SJSA1 (cell line): ENCODE measurements at places on chromosomes 5 and 9. TPM values are rescaled to one million over a fixed set of nuclear protein-coding genes. Genes with fewer than 3 reads are reported as not detected.

DNA sequence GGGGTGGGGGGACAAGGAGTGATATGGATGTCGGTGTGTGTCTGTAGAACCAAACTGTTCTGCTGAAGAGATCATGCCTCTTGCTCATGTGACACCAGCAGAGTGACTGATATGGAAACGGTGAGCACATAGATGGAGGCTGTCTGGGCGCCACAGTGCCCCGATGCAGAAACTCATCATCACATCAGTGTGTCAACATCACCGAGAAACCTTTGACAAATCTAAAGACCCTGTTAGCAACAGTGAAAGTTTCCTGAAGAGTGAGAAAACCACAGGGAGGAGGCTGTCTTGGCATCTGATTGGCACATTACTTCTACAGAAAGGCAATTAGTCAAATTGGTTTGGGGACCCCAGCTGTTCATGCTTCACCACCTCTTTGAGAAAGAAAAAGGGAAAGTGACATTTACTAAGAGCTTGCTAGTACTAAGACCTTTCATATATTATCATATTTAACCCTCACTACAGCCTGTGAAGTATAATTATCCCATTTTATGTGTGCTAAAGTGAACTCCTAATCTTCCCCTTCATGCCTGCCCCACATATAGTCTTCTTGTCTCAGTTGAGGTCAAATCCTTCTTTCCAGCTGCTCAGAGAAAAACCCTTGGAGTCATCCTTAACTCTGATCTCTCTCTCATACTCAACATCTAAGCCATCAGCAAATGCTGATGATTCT is 25.6 kb downstream of the CSF2 start:
- no peak for DNase-seq

GRCh38 chr9:37992924-37993349 is 76.1 kb downstream of the SHB start:
- DNase-seq: no peak

DNA sequence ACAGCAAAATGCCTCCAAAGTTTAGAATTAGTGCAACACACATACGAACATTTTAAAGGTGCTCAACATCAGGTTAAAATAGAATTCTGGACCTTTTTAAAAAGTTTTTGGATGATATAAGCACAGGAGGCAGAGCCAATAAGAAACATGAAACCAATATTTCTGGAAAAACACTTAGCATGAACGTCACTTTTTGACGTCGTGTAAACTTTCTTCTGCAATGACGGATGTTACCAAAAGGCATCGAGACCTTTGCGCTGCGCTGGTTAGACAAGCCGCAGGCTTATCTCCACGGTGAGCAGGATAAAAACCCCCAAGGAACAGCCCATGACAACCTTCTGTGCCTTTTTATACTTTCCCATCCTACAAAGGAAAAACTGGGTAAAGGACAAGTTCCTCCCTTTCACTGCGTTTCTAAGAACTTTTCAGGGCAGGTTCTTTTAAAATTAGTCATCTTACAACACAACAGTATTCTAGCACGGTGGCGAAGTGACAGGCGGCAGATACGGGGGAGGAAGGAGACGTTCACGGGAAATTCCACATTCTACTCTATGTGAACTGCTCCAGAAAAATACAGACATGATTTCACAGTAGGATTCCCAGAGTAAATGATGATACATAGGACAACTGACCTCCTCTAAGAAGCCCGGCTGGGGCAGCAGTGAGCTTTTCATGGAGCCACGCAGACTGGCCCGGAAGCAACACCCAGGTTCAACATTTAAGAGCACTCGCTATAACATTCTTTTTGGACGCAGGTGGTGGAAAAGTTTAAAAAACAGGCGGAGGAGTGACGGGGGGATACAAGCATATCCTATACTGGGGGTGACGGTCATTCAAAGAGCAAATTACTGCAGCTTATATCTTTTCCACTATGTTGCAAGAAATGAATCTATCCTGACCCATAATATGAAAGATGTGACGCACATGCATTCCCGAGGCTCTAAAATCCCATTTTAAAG is 52.4 kb downstream of the USP20 start:
- peak; percentile 69 for DNase-seq

DNA sequence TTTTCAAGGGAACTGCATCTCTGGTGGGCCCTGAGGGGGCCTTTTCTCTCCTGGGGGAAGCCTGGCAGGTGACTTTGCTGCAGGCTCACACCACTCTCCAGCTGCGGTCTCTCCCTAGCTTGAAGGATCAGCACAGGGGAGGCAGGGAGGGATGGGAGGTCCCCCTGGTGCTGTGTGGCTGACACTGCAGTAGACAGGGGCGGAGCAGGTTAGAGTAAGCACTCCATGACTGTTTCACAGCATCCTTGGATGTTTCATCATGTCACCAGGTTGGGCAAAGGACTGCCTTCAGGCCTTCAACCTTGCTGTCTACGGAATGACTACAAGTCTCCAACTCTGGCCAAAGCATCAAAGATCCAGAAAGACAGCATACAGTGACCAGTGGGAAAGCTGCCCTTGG is 470.7 kb downstream of the CDK5RAP2 start:
- peak; percentile 2 for DNase-seq

GRCh38 chr5:159021136-159021900 is 78.4 kb downstream of the EBF1 start:
- no peak for DNase-seq

GRCh38 chr9:69427286-69427685 is 102.3 kb downstream of the ENTREP1 start:
- no peak for DNase-seq

BRD3OS gene
- total RNA-seq: 4.0 and 9.2 TPM in 2 replicates

SPINK6 gene
- not detected in 2 replicates for total RNA-seq

LIFR gene
- total RNA-seq: 36.2 and 46.0 TPM in 2 replicates

HRH2 gene
- total RNA-seq: not detected in 2 replicates

ZNF79 gene
- 7.1 and 7.6 TPM in 2 replicates for total RNA-seq

ARID3C gene
- total RNA-seq: not detected in 2 replicates

RETREG1 gene
- 0.26 and 1.7 TPM in 2 replicates for total RNA-seq
